Activated T-helper 1 cell treated with anti-CD3 and anti-CD28 coated beads, Interleukin-12 subunit alpha, Interleukin-12 subunit beta, Interleukin-2, Interleukin-4 antibody, amounts not matched to agents 30 ng/mL and 10 ng/mL and 1 ng/mL, durations not matched to agents 14 hours and 24 hours and 36 hours (primary cell): ENCODE measurements at places on chromosomes 2 and 18. TPM values are rescaled to one million over a fixed set of nuclear protein-coding genes. Genes with fewer than 3 reads are reported as not detected.

ATOH8 gene
- 0.29 and 0.47 TPM in 2 replicates for total RNA-seq

DNA sequence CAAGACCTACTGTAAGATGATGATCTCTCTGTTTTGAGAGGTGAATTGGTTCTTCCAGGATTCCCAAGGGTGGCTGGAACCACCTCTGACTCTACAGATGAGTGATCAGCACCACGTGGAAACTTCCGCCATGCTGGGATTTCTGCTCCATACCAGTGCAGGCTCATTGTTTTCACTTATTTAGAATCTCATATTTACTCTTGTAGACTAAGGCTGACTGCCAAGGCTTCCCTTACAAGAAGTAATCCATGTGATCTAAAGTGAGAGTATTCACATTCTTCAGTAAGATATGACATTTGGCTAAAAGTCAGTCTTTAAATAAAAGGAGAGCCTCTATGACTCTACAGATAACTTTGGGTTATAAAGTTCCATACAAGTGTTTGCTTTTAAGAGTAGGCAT is 322.9 kb upstream of the RAB12 start:
- DNase-seq = no peak

GRCh38 chr18:57776767-57777166 is 26.3 kb downstream of the ATP8B1 start:
- no peak for DNase-seq

DNA sequence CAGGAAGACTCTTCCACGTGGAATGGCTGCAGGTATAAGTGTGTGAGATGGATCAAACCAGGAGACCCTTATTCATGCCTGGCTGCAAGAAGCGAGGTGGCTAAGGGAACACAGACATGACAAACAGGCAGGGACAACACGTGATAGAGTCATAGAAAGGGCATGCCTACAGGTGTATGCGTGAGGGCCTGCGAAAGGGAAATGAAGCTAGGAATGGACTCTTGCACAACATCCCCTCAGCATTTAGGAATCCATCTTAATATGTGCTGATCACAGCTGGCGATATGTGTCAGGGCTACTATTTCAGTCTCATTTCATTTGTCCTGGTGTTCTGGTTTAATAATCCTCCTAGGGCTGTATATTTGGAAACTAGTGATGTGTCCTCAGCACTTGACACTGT is 291.2 kb downstream of the MYT1L start:
- DNase-seq = no peak

SLC9A4 gene
- total RNA-seq = 0.10 TPM in 1 of 2 replicates, not detected in the other

GRCh38 chr18:42828881-42829280 is 286.6 kb downstream of the RIT2 start:
- no peak for DNase-seq
